ENCODE measurements at places on chromosomes 4 and X.

- H3K27me3 ChIP-seq: no peaks in the 10 kb centered on the region
- no peak for DNase-seq
- H3K4me1 ChIP-seq: no peaks in the 10 kb centered on the region
- no peak overlapping the region for H3K4me3 ChIP-seq
- no peak overlapping the region for H3K27ac ChIP-seq
Observed at GRCh38 chr4:60450054-60450453, 750.1 kb upstream of the ADGRL3 start.

DNA sequence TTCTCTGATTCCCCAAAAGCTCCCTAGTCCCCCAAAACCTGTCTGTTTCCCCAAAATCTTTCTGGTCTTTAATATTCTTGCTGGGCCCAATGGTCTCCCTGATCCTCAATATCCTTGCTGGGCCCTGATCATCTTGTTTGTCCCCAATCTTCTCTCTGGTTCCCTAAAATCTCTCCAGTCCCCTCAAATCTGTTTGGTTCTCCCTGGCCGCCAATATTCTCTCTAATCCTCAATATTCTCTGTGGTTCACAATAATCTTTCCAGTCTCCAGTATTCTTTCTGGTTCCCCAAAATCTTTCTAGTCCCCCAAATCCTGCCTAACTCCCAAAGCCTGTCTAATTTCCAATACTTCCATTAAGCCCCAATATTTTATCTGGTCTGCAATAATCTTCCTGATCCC is 18.5 kb downstream of the P2RY8 start:
- H3K27me3 ChIP-seq: peaks cover 9% of the 10 kb centered on the region
- no peak for DNase-seq
- no peaks in the 10 kb centered on the region for H3K4me1 ChIP-seq
- no peaks in the 10 kb centered on the region for H3K36me3 ChIP-seq
- H3K27ac ChIP-seq: no peak overlapping the region

- DNase-seq: no peak
- no peaks in the 10 kb centered on the region for H3K27me3 ChIP-seq
- H3K36me3 ChIP-seq: no peaks in the 10 kb centered on the region
- H3K27ac ChIP-seq: peak overlapping the region; percentile 89
Observed at GRCh38 chr4:166657261-166657660, 577.0 kb downstream of the SPOCK3 start.

DNA sequence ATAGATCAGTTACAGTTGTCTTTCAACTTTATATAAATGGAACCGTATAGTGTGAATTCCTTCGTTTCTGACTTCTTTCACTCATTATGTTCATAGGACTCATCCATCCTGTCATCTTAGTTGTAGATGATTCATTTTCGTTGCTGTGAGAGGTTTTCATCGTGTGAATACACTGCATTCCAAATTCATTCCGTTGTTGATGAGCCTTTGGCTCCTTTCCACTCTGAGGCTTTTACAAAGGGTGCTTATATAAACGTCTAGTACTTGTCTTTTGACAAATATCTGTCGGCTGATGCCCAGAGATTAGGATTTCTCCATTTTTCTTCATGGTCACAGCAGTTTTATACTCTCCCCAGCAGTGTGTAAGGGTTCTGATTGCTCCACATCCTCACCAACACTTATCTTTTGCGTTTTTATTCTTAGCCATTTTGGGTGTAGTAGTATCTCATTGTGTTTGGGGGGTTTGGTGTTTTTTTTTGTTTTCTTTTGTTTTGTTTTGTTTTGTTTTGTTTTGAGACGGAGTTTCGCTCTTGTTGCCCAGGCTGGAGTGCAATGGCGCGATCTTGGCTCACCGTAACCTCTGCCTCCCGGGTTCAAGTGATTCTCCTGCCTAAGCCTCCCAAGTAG is 48.6 kb downstream of the LRP2BP start:
- DNase-seq: no peak
- H3K4me3 ChIP-seq: no peak overlapping the region
- peaks cover 37% of the 10 kb centered on the region for H3K36me3 ChIP-seq
- H3K27ac ChIP-seq: peak overlapping the region; percentile 48
- H3K27me3 ChIP-seq: no peaks in the 10 kb centered on the region
- H3K4me1 ChIP-seq: peaks cover 27% of the 10 kb centered on the region

DNA sequence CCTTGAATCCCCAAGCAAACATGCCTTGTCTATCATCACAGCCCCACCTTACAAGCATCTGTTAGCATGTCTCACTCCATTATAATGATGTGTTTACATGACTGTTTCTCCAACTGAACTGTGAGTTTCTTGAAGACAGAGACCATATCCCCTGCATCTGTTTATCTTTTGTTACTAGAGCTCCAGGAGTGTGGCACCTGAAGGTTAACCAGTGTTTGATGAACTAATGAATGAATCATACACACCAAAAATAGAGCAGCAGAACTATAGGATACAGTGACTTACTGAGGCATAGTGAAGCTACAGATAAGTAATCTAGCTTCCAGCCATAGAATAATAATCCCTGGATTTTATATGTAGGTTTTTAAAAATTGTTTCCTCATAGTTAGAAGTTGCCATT is 331.0 kb downstream of the PCDH7 start:
- H3K4me3 ChIP-seq: no peak overlapping the region
- no peaks in the 10 kb centered on the region for H3K27me3 ChIP-seq
- DNase-seq: no peak
- peaks cover under 1% of the 10 kb centered on the region for H3K36me3 ChIP-seq
- H3K4me1 ChIP-seq: peaks cover 6% of the 10 kb centered on the region

- no peak overlapping the region for H3K4me3 ChIP-seq
- no peak overlapping the region for H3K27ac ChIP-seq
- no peaks in the 10 kb centered on the region for H3K36me3 ChIP-seq
- no peaks in the 10 kb centered on the region for H3K4me1 ChIP-seq
- DNase-seq: no peak
Observed at GRCh38 chrX:44651358-44651757, 108.7 kb upstream of the FUNDC1 start.
